ENCODE measurements at places on chromosomes 5 and 9.

- no peak for DNase-seq
Measured at GRCh38 chr9:100099722-100100042, 639 bp downstream of the INVS start.

GRCh38 chr9:113613815-113614413 lies 150.4 kb downstream of the RGS3 start:
- DNase-seq, result no peak

- DNase-seq, result no peak
Measured at GRCh38 chr5:178198706-178199105, 5.6 kb upstream of the HNRNPAB start.

DNA sequence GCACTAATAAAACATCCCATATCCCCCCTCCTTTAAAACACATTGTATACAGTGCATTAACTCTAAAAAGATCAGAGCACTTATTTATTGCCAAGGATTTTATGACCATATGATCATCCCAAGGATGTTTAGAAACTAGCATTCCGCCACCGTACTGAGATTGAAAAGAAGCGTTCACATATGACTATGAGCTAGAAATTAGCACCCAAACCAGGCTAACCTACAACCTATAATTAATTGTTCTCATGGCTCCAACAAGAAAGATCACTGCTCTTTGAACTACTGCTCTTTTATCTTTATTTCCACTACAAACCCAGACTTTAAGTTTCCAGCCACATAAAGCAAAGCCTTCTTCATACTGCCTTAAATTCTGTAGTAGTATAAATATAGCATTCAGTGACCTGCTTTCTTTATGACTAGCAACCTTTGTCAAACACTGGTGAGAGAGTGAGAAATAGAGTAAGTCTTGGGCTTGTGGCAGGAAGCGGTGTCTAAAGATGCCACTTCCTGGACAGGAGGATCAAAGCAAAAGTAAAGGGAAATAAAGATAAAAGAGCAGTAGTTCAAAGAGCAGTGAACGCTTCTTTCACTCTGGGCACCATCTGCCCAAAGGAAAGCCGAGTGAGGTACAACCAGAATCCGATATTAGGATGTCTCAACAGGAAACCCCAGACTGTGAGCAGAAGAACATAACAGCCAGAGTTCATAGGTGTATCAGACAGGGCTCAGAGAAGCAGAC lies 151.1 kb upstream of the ERCC6L2 start:
- peak; percentile 52 for DNase-seq

GRCh38 chr5:75513841-75514240 lies 2.1 kb downstream of the POLK start:
- no peak for DNase-seq

GRCh38 chr9:31996331-31996730 lies 388.1 kb upstream of the ACO1 start:
- DNase-seq, result no peak

- DNase-seq, result no peak
Measured at GRCh38 chr5:140111011-140111858, 2.7 kb upstream of the PURA start.

- DNase-seq, result no peak
Measured at GRCh38 chr9:34171753-34172535, 6.9 kb upstream of the UBAP1 start.

DNA sequence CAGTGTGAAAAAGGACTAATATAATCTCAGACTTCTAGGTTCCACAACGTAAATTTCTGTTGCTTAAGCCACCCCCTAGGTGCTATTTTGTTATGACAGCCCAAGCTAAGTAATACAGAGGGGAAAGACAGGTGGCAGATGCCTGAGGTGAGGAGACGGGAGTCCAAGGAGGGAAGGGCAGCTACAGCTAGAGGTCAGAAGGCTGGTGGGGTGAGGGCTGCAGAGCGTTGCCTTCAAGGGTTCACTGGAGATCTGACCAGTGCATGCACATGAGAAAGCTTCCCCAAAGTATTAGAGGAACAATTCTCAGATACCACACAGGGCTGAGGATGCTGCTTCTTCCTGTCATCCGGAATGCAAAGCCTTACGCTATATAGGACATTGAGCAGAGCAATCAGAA lies 104.7 kb upstream of the IRX4 start:
- no peak for DNase-seq

DNA sequence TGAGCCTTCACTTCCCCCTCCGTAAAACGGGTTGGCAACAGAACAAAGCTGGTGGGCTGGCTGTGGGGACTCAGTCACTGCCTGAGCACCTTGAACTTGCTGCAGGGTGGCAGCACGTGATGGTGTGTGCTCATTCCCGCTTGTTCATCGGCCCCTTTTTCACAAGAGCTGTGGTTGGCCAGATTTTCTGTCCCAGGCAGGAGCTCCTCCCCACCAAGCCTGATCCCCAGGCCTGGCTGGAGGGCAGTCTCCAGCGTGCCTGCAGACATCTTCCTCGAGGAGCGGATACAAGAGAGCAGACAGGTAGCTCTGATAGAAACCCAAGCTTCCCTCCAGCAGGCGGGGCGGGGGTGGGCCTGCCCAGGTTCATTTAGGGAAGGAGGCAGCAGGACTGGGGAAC lies 61.9 kb upstream of the ORM1 start:
- DNase-seq, result no peak

DNA sequence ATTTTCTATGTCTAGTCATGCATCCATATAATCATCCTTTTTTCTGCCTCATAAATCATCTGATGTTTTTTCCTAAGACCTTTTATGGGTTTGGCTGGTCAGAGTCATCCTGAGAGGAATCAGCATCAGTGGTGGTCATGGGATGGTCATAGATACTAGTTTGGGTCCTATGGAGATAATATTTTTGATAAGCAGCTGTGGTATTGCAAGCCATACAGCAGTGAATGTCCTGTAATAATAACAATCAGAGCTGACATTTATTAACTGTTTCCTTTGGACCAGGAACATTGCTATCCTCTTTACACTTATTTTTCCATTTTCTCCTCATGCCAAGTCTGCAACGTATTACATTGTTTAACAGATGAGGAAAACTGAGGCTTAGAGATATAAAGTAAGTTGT lies 83.1 kb downstream of the TEX10 start:
- no peak for DNase-seq

GRCh38 chr9:127388856-127389238 lies 8.1 kb upstream of the SLC2A8 start:
- no peak for DNase-seq

- no peak for DNase-seq
Measured at GRCh38 chr5:172645271-172646055, 4.4 kb downstream of the NEURL1B start.

DNA sequence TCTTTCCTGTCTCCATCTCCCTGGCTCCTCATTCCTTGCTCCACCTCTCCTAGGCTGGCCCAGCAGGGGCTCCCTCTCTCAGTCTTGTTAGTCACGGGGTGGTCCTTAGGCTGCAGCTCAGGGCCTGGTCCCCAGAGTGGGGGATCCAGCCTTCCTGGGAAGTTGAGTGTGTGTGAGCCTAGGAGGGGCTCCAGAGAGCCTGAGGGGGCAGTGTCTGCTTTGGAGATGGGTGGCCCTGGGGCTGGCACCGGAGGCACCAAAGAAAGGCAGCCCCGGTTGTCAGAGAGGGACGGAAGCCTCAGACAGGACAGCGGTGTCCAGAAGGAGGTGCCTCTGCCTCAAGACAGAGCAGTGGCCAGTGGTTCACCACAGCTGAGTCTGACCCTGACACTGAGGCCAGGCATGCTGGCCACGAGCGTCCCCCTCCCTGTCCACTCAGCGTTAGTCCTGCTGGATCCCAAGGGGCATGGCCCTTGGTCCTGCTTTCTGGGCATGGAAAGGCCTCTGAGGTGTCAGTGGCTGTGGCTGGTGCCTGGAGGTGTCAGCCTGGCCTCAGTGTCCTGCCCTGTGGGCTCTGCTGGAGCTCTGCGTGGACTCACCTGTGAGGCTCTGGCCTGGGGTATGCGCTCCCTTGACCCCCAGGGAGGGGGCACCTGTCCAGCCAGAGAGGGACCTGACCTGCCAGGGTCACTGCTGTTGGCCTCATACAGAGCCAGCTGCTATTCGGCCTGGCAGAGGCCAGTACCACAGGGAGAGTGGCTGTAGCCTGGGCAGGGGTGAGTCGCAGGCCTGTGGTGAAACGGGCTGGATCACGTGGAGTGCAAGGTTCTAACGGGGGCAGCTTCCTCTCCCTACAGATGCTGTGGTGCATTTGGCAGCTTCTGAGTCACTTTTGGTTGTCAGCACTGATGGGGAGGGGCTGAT lies 130.6 kb downstream of the CACNA1B start:
- DNase-seq, result no peak

- no peak for DNase-seq
Measured at GRCh38 chr9:29640507-29640906, 2067.2 kb upstream of the C9orf72 start.

DNA sequence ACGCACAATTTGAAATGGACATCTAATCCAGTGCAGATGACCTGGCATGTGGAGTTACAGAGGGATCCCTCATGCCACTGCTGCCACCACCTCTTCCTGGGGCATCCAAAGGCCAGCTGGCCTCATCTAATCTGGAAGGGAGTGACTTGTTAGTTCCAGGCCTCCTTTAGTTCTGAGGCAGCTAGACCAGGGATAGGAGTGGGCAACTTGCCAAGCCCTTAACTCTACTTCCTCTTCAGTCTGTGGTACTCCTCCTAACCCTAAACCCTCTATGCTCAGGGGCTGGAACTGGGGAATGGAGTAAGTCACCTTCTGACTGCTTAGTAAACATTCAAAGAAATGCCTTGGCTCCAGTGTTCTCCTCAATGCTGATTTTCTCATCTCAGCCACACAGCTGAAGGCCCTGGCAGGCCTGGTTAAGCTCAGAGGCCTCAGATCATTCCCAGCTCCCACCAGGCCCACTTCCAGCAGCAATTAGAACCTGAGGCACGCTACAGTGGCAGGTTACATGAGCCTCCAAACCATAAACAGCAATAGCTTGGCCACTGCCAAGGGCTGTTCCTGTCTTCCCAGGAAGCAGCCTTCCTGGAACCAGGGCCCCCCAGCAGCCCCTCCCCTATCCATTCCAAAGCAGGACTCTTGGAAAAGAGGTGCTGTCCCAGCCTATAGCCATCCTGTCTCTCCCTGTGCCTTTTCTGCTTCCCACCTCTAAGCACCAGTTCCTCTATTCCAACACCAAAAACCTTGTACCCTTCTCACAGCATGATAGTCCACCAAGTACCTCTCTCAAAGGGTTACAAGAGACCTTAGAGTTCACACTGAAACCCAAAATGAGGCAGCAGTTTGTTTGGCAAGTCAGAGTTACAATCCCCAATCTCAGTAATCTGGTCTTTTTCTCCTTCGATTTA lies 2.0 kb downstream of the EIF4EBP3 start:
- DNase-seq, result no peak

DNA sequence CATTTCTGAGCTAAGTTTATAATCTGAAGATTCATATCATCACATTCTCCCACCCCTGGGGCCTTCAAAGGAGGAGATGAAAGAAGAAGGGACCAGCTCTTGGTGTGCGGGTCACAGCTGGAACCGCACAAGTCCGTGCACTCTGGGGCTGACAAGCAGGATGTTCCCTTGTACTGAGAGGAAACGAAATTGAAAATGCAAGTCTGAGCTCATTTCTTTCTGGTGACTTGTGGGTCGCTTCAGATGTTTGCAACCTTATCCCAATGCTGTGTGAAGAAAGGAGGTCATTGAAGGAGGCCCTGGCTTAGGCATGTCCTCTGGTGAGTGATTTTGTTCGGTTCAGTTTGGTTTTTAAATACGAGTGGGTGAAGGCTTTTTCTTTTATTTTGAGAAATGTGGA lies 59.6 kb downstream of the C9orf152 start:
- peak; percentile 63 for DNase-seq

GRCh38 chr5:169197343-169197742 lies 103.6 kb downstream of the SLIT3 start:
- no peak for DNase-seq

GRCh38 chr5:17257705-17258273 lies 40.4 kb downstream of the BASP1 start:
- no peak for DNase-seq

DNA sequence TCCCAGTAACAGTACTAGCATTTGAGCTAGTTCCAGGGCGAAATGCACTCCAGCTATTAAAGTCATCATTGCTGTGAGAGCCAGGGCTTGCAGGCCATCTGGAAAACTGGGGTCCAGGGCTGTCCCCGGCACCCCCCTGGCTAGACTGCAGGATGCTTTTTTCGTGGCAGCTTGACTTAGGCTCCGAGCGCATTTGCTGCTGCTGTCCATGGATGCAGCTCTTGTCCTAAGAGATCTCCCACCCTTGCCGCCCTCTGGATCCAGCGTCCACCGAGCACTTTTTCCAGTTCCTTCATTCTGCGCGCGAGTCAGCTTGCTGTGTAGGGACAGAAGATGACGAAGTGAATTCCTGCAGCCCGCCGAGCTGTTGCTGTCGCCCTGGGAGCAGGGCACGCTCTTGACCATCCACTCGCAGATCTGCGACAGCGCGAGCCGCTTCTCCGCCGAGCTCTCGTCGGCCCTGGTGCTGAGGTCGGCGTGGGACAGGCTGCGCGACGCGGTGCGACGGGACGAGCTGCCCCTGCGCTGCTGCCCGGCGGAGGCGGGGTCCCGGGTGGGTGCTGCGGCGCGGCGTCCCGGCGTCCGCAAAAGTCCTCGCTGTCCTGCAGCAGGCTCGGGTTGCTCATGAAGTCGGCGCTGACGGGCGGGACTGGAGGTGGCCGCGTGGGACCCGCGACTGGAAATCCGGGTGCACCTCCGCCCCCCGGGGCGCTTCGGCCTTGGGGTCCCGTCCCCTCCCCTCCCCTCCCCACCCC lies 30.7 kb downstream of the OR2V1 start:
- no peak for DNase-seq

DNA sequence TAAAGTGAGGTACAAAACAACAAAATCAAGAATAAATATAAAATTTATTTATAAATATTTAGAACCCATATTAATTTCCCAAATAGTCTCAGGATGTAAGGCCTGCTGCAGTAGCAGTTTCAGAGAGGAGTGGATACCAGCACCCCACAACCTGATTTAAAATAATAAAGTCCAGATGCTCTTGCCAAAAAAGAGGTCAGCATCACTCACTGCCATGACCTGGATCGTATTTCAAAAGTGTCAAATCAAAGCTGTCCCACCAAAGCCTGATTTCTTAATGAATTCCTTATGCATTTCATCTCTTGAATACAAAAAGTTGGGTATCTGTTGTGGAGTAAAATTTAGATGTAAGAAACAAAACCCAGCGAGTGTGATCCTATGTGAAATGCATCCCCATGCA lies 58.0 kb upstream of the ROR2 start:
- DNase-seq, result no peak

DNA sequence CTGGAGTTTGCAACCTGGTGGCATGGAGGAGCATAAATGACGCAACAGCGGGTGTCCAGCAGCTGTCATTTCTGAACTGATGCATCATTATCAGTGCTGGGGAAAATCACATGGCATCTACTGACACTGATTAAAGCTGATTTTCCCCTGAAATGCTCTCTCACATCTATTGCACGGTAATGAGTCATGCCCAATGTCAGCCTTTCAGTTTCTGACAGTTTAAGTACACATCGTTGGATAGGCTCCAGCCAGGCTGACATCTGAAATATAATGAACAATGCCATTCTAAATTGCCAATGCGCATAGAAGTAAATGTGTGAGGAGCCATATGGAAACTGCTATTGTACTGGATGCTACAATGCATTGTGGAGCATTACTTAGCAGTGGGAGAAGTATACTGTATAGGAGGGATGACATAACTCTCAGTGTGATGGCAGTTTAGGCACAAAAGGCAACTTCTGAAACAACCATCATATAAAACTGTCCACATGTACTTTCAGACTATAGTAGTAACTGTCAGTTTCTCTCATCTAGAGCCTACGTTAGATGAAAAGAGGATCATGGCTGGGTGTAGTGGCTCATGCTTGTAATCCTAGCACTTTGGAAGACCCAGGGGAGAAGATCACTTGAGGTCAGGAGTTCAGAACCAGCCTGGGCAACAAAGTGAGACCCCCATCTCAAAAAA lies 389.3 kb upstream of the DMAC1 start:
- DNase-seq, result no peak

All from stimulated activated CD4-positive, alpha-beta T cell treated with anti-CD3 and anti-CD28 coated beads, TNF-alpha, amount 100 ng/mL, for 24 hours (primary cell).